ENCODE measurements at places on chromosomes 1 and 21.
A peak's percentile ranks its signal among the peaks of the same experiment; 100 is the strongest.

- DNase-seq: no peak
Observed at GRCh38 chr1:181483285-181484195, at the start of gene CACNA1E. CACNA1E (plus strand) TSS chr1:181483517; CDS start chr1:181483745, 228 bp downstream.

- DNase-seq: no peak
Observed at GRCh38 chr1:37161171-37161570, 126.9 kb upstream of the GRIK3 start.

GRCh38 chr21:29245104-29245643, 53.5 kb upstream of the BACH1 start:
- no peak for DNase-seq

- DNase-seq: peak; percentile 92
Observed at GRCh38 chr1:159000625-159001024, 9.1 kb upstream of the IFI16 start.

- no peak for DNase-seq
Observed at GRCh38 chr1:155529929-155530328, 32.7 kb downstream of the ASH1L start.

GRCh38 chr1:37479255-37480124, 5.1 kb downstream of the ZC3H12A start:
- peak; percentile 89 for DNase-seq

- no peak for DNase-seq
Observed at GRCh38 chr21:45123440-45123839, 49.1 kb downstream of the ADARB1 start.

DNA sequence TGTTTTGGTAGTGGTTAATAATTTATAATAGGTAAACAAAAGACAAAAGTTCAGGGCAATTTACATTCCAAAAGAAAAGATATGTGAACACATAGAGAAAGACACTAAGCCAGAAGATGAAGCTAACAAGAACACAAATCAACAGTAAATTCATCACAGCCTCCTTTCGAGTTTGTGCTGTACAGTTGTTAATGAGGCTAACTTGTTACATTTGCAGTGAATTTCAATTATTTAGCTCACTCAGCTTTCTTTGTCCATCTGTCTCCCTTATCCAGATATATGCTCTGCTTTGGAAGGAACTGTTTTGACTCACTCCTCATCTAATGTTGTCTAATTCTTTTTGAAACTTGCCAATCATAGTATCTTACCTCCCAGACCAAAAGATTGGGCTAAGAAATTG, 423.3 kb upstream of the OLFM3 start:
- no peak for DNase-seq

- DNase-seq: no peak
Observed at GRCh38 chr1:2130156-2130555, 64.4 kb downstream of the FAAP20 start.

- peak; percentile 94 for DNase-seq
Observed at GRCh38 chr1:223771814-223772770, 59.8 kb downstream of the CAPN2 start.

DNA sequence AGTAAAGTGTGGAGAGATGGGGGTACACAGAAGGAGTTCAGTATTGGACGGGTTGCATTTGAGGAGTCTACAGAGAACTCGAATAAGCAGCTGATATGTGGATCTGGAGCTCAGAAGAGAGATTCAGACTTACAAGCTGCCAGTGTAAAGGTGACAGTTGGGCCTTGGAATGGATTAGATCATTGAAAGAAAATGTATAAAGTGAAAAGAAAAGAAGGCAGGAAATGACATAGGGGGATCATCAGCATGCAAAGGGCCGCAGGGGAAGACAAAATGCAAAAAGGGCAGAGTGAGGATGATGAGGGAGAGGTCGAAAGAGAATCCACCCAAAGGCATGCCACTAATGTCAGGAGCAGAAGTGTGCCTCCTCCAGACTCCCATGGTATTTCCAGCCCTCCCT, 273.3 kb downstream of the TNR start:
- no peak for DNase-seq

GRCh38 chr1:153470707-153471106, 10.3 kb upstream of the S100A7 start:
- no peak for DNase-seq

DNA sequence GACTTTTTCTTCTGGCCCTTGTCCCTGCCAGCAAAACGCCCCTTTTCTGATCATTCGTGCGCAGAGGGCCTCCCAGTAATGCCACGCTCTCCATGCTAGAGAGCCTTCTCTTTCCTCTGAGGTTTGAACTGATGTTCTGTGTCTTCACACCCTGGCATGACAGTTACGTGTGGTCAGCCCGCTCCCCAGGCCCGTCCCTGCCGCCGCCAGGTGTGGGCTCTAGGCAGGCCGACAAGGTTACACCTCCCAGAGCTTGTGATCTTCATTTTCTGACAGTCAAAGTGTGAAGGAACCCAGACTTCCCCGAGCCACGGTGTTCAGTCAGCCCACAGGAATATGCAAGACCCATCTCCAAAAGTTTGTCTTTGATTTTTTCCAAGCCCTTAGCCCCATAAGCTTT, 265.6 kb downstream of the TM2D1 start:
- DNase-seq: no peak

GRCh38 chr1:20867847-20868246, 80.7 kb upstream of the HP1BP3 start:
- peak; percentile 57 for DNase-seq

GRCh38 chr1:65054481-65054880, 88.1 kb upstream of the JAK1 start:
- DNase-seq: no peak

- DNase-seq: no peak
Observed at GRCh38 chr1:63916485-63917360, 142.9 kb downstream of the ROR1 start.

DNA sequence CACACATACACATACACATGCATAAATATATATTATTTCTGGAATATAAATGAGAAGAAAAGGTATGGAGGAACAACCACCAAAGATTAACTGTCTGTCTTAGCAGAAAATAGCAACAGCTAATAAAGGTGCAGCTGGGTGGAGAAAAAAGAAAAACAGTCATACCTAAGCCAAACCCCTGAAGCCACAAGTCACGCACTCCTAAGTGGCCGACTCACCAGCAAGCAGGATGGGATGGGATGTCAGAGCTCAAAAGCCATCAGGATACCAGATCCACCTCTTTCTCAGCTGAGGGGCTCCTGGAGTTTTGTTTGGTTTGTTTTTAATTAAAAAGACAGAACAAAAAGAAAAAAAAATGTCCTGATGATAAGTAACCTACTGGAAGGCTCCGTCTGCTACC, 64.7 kb upstream of the HIVEP3 start:
- DNase-seq: no peak

DNA sequence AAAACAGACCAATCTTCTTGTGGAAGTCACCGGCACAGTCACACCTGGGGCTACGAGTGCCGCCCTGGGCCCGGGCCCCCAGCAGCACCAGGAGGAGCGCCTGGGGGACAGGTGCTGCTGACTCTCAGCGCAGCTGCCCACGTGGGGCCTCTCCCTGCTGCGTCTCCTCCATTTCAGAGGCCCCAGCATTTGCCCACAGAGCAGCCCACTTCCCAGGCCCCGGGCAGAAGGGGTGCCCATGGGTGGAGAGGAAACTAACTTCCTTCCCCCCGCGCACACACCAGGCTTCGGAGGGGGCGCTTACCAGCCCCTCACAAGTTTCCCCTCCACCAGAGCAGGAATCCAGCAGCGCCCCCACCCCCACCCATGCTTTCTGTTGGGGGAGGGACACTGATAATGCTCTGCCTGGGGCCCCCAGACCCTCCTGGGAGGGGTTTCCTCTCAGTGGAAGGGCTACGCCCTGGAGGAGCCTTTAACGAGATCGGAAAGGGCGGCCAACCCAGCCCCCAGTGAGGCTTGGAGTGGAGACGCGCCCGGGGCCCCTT, 440 bp downstream of the TNFRSF25 start:
- no peak for DNase-seq
